Astrocyte of the hippocampus (primary cell): ENCODE measurements at places on chromosomes 3 and 15.

DNA sequence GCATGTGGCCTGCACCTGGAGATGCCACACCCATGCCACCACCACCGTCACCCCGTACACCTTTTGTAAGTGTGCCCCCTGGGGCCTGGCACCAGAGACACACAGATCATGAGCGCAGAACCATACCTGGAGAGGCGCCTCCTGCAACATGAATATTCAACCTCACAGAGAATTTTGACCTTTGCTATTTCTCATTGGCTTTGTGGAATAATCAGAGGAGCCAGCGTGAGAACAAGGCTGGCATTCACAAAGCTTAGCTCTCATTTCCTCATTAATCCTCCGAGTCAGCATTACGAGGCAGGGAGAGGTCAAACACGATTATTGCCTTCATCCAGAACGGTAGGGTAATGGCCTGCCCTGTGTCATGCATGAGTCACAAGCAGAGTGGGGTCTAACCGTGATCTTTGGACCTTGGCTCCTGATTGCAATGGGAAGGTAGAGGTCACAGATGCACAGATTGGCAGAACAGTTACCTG, 73.0 kb upstream of the POMGNT2 start:
- no peak for DNase-seq

- DNase-seq: no peak
These were observed 168.8 kb downstream of the CHDH start for GRCh38 chr3:53677413-53677812.

- DNase-seq: no peak
These were observed 27.0 kb upstream of the PRR23E start for GRCh38 chr3:127165694-127166485.

- DNase-seq: peak; percentile 84
These were observed 815 bp downstream of the ULK4 start for GRCh38 chr3:41960826-41961750.

DNA sequence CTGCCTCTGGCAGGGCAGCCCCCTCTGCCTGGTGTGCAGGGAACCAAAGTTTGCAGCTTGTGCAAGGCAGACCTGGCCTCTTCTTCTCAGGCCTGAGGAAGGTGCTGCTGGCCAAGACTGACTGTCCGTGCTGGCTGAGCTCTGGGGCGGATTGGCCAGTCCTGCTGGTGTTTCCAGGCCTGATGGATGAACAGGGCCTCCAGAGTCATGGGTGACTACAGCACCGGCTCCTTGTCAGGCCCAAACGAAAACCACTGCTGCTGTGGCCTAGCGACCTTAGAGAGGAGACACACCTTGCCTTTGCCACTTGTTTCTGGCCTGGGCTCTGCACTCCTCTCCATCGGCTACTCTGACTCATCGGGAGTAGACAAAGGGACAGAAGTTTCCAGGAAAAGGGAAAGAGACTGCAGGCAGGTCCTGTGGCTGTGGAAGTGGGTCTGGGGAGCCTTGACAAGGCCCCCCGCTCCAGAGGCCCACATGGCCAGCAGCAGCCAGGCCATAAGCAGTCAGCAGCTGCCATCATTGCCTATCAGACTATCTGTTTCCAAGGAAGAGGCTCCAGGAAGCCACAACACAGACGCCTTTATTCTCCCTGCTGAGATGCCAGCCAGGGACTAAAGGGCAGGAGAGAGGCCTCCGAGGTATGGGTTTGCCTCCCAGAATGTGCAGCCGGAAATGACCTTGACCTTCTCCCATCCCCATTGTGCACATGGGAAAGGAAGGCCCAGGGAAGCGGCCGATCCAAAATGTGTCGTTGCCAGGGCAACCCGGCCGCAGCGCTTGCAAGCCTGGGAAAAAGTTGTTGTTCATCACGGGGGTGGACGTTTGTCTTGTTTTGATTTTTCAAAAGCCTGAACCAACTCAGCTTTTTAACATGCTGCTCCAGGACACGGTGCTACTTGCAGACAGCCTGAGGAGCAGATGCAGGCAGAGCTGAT, 160.5 kb downstream of the CHSY1 start:
- DNase-seq: peak; percentile 78

DNA sequence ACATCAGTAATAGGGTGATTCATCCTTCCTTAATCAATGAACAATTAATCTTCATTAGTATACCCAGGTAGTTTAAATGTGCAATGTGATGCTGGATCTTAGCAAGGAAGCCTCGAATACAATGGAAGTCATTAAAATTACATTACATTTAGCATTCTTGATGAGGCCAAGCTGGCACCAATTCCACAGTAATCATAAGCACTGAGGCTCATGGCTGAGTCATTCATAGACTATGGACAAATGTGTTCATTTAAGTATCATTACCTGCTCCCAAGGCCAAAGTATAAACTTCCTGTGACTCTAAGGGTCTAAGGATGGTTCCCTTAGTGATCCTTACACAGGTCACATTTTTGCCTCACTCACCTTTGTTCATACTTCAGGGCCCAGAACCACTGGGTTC, 266.4 kb upstream of the CDIN1 start:
- peak; percentile 7 for DNase-seq

DNA sequence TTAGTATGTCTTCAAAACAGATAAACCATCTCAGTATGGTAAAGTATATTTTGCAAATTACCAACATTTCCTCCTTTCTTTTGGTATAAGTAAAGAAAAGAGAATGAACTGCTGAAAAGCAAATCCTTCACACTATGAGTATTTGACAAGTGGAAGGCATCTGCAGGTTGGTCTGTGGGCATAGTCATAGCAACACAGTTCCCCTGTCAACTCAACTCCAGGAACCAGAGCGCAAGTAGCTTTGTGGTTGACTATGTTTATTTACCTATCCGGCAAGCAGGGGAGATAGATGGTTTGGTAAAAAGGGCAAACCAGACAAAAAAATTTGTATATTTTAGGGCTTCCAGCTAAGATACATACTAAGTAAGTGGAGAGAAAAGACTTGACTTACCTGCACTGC, 88.3 kb upstream of the PPIB start:
- peak; percentile 69 for DNase-seq

- DNase-seq: no peak
These were observed 36.7 kb downstream of the ARHGAP31 start for GRCh38 chr3:119330858-119331257.

- no peak for DNase-seq
These were observed 13.9 kb downstream of the ARHGEF3 start for GRCh38 chr3:56787784-56788256.

- peak; percentile 49 for DNase-seq
These were observed 1.2 kb downstream of the CTSH start for GRCh38 chr15:78943692-78944091.

GRCh38 chr15:92605225-92605944, 50.2 kb downstream of the FAM174B start:
- DNase-seq: no peak

DNA sequence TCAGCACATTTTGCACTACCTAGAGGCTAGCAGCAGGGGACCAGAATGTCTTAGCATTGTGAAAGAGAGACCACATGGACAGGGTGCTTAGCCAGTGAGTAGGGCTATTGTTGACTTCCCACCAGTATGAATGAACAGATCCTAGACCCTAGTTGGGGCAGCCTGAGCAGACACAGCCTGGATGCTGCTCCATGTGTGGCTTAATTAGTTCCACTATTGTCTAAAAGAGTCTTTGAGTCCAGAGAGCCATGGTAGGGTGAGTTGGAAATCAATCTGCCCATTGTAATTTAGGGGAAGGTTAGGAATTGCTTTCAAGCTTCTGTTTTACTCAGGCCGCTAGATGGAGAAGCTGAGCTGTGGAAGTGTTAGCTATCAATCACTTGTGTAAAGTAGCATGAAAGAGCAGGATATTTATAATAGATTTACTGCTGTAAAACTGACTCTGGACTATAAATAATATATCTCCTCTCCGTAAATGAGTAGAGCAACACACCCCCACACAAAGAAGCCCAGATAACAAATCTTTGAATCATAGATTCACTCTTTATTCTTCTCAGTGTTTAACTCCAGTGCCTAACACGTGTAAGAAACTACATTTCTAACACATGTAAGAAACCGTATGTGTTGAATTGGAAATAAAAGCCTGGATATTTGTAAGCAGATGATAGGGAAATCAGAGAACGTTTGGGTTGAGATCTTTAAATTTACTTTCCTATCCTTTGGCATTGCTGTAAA, 4.1 kb upstream of the GCSAM start:
- peak; percentile 53 for DNase-seq

GRCh38 chr3:48518638-48519276, 14.8 kb upstream of the SHISA5 start:
- no peak for DNase-seq

DNA sequence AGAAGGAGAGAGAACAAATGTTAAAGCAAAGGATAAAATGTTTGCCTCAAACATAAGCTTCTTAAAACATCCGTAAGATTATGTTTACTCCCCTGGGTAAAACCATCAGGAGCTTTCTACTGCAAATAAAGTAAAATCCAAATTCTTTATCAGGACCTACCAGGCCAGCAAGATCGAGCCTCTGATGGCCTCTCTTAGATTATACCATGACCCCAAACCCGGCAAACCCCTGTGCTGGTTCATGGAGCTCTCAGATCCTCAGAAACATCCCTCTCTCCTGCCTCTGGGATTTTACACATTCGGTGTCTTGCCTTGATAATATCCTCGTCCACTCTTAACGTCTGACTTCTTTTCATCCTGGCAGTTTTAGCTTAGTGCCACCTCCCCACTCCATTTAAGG, 7.5 kb upstream of the TARS3 start:
- no peak for DNase-seq

GRCh38 chr3:192675958-192676649, 51.2 kb downstream of the FGF12 start:
- DNase-seq: no peak

DNA sequence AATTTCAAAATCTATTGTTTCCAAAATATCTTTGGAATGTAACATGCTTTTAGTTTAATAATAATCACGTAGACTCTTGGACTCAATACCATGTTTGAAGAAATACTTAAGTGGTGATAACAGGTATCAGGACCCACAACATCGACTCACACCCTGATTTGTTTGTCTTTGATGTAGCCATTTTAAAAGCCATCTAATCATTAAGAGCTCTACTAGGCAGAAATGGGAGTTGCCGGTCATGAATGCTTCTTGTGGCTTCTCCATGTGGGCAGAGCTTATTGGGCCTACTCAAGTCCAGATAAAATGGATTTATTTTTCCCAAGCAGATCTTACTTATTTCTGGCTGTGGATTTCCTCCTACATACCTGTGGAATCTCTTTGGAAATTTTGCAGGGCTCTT, 261.6 kb upstream of the NR2F2 start:
- DNase-seq: no peak

- peak; percentile 94 for DNase-seq
These were observed at the start of gene FBXL2 for GRCh38 chr3:33277193-33277882. TSS of gene FBXL2 (plus strand) at chr3:33277442. CDS start at chr3:33277513, 71 bp downstream.

- DNase-seq: peak; percentile 83
These were observed 59.6 kb downstream of the BDH1 start for GRCh38 chr3:197495999-197496745.

GRCh38 chr15:31366169-31366734, 39.6 kb downstream of the KLF13 start:
- no peak for DNase-seq

DNA sequence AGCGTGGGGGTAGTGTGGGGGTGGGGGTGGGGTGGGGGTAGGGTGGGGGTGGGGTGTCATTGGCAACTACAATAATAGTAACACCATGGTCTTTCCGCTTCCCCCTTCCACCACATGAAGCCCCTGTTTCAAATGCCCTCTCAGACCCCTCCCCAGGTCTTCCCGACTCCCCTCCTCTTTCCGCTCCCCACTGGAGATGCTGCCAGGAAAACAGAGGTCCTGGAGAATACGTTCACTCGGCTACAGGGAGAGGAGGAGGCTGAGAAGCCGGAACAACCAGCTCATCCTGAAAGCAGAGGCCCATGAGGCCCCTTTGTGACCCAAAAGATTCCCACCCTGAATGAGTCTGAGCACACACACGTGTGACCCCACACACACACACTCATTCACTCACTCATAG, 75.4 kb downstream of the CPN2 start:
- DNase-seq: no peak

DNA sequence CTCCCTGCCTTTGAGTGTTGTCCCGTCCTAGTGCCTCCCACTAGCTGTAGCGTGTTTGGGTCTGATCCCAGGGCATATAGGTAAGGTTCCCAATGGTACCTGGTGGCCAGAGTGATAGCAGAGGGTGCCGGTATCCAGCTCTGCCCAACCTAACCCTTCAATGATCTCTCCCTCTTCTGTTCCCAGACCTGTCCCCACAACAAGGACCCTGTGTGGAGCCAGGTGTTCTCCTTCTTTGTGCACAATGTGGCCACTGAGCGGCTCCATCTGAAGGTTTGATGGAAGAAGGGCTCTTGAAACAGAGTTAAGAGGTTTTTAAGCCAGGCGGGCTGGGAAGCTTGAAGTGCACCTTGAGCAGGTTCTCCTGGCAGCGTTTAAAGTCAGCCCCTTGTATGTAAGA, 35.5 kb downstream of the ESYT3 start:
- no peak for DNase-seq

- DNase-seq: peak; percentile 33
These were observed 6.7 kb downstream of the PRC1 start for GRCh38 chr15:90987561-90988141.

DNA sequence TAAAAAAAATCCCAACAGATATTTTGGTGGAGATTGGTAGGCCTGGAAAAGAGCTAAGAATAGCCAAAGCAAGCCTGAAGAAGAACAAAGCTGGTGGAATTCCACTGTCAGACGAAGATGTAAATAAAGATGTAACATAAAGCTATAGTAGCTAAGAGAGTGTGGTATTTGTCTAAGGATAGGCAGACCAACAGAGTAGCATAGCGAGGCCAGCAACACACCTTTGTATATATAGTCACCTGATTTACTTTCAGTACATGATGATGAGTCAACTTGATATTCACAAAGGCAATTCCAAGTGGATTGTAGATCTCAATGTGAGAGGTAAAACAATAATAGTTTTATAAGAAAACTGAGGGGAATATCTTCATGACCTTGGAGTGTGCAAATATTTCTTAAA, 53.6 kb upstream of the SYN2 start:
- no peak for DNase-seq

GRCh38 chr15:57611938-57612337, 20.2 kb downstream of the MYZAP start:
- DNase-seq: peak; percentile 39

GRCh38 chr15:58852347-58852746, 81.1 kb downstream of the SLTM start:
- DNase-seq: no peak

- DNase-seq: no peak
These were observed 24.7 kb downstream of the MYO5A start for GRCh38 chr15:52503788-52504496.

DNA sequence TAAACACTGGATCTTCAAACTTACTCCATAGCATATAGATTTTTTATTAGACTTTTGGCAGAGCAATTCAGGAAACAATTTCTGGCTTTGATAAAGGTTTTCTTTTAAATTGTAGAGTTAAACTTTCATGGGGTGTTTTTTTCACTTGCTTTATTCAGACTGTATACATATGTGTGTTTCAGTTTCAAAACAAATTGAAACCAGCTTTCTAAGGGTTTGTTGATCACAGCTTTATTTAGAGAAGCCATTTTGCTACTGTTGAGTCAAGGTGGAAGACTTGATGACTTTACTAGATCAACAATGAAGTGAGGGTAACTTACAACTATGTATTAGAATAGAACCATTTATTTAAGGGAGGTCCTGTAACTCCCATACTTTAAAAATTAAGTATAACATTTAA, 6.2 kb downstream of the UBE2E1 start:
- DNase-seq: no peak

GRCh38 chr3:173938616-173939015, 541.1 kb downstream of the NLGN1 start:
- DNase-seq: no peak
